ENCODE measurements at places on chromosomes 4 and X.

- no peak for DNase-seq
Measured at GRCh38 chr4:22667332-22667940, 25.3 kb upstream of the GBA3 start.

DNA sequence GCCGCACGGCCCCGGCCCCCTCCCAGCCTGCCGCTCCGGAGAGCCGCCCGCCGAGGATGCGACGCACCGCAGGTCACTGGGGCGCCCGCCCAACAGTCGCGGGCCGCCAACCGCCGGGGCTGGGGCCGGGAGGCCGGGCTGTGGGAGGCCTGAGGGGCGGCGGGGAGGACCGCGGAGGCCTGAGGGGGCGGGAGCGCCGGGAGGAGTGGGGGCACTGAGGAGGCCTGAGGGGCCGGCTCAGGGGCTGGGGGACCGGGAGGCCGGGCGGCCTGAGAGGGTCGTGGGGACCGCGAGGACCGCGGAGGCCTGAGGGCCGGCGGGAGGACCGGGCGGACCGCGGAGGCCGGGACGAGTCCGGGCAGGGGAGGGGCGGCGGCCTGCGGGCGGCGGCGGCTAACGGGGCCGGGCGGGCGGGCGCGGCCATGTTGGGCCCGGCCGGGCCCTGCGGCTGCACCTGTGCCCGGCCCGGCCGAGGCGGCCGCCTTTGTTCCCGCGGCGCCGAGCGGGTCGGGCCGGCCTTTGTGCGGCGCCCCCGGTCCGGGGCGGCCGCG lies 353 bp downstream of the NSD2 start:
- no peak for DNase-seq

- no peak for DNase-seq
Measured at GRCh38 chr4:40621592-40622512, 7.8 kb downstream of the RBM47 start.

GRCh38 chrX:120560405-120560841 lies 339 bp downstream of the CUL4B start:
- peak; percentile 11 for DNase-seq

Data from activated CD4-positive, alpha-beta T cell treated with anti-CD3 and anti-CD28 coated beads for 24 hours (primary cell).